ENCODE measurements at places on chromosomes 12 and 14.

GRCh38 chr14:21095430-21096205, 2.8 kb downstream of the ZNF219 start:
- no peak for DNase-seq

GRCh38 chr12:47276621-47277309, 197.0 kb upstream of the AMIGO2 start:
- no peak for DNase-seq

GRCh38 chr12:6135071-6135470, 10.6 kb upstream of the VWF start:
- DNase-seq: no peak

DNA sequence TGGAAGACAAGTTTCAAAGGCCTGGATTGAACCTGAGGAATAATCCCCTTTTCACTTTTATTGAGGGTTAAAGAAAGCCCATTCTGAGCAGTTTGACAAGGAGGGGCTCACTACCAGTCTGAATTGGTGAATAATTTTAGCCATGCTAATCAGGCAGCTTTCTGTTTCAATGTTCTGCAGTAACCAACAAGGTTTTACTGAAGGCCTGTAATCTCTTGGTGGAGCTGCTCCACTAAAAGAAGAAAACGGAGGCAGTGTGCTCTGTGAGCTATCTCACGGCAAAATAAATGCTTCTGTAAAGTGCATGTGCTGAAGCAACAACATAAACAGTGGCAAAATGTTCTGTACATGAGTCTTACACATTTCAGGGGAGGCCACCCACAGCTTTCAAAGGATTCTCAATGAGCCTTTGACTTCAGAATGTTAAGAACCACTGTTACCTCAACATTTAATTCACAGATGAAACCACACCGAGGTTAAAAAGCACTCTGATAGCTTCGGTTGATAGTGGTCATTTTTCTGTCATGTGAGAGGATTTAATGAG, 111.2 kb downstream of the LRIG3 start:
- no peak for DNase-seq

DNA sequence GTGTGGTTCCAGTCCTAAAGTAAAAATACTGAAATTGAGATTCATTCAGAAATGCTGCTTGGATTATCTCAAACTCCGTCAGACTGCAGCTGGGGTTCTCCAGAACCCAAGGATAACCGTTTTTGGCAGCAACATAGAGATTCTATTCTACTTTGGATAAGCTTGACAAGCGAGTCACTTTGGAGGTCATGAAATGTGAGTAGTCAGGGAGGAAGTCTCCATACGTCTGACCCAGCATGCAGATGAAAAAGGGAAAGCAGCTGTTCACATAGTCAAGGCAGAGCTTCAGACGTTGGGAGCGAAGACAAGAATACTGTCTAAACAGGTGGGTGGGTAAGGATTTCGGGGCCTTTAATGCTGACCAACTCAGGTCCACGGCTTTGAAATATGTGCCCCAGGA, 14.9 kb upstream of the HSP90B1 start:
- DNase-seq: no peak

DNA sequence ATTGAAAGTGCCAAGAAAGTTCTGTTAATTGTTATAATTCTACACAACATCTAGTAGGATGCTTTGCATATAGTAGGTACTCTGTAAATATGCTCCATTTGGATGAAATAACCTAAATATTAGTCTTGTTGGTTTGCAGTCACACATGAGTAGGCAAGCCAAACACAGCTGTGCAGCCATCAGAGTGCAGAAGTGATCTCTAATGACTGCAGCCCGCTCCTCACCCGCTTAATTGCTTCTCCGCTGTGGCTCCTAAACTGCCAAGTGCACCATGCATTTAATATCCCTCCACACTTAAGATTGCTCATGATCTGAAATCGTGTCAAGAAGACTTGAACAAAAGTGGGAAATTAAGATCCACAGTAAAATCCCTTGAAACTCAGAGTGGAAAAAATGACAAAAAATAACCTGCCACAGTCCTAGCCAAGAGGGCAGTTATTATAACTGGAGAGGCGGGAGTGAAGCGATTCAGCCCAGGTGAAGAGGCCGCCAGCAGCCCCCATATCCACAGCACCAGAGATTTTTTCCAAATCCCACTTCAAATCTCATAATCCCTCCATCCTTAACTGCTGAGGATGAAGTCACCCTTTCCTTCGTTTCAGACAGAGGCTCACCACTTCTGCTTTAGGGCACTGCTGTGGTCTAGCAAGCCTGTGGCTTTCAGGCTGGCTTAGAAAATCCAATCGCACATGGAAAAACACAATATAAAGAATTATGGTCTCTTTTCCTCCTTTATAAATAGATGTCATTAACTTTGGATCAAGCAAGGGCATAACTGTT, 69.5 kb downstream of the TMEM30B start:
- no peak for DNase-seq

GRCh38 chr14:94853920-94854319, 84.0 kb upstream of the GSC start:
- DNase-seq: no peak

GRCh38 chr12:22799503-22799902, 174.5 kb downstream of the ETNK1 start:
- no peak for DNase-seq

- no peak for DNase-seq
Observed at GRCh38 chr14:76424359-76424758, 48.4 kb downstream of the ESRRB start.

- no peak for DNase-seq
Observed at GRCh38 chr12:67305544-67305943, 36.4 kb downstream of the CAND1 start.
